ENCODE measurements at places on chromosomes 2 and 18.
A peak's percentile ranks its signal among the peaks of the same experiment; 100 is the strongest.

GRCh38 chr2:148978026-148978685 lies 60.3 kb upstream of the LYPD6B start:
- no peak for DNase-seq

- no peak for DNase-seq
These were observed 13.7 kb upstream of the DAPL1 start for GRCh38 chr2:158781353-158781961.

DNA sequence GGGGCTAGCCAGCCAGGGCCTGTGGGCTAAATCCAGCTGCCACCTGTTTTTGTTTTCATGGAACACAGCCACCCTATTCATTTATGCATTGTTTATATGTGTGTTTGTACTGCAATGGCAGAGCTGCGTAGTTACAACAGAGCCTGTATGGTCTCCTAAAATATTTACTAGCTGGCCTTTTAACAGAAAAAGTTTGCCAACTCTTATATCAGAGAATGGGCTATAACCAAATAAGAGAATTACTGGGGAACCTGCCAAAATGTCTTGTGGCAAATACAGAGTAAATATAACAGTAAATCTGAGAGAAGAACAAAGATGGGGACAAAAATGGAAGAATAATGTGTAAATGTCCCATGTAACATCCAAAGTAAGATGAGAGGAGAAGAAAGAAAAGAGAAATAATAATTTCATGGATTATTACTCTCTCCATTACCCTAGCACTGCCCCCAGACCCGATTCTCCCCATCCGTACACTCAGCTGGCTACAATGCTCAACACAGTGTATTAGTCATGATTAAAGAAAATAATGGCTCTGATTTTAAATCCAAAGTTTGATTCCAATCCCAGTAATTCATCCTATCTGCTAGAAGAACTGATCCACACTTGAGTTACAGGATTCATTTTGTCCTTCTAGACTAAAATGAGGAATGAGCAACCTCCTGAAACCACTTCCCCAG lies 249.3 kb downstream of the LRATD1 start:
- DNase-seq = no peak

- no peak for DNase-seq
These were observed 42.6 kb downstream of the GLI2 start for GRCh38 chr2:120778244-120778643.

GRCh38 chr2:233049194-233049761 lies 10.9 kb upstream of the INPP5D start:
- DNase-seq = peak; percentile 42

DNA sequence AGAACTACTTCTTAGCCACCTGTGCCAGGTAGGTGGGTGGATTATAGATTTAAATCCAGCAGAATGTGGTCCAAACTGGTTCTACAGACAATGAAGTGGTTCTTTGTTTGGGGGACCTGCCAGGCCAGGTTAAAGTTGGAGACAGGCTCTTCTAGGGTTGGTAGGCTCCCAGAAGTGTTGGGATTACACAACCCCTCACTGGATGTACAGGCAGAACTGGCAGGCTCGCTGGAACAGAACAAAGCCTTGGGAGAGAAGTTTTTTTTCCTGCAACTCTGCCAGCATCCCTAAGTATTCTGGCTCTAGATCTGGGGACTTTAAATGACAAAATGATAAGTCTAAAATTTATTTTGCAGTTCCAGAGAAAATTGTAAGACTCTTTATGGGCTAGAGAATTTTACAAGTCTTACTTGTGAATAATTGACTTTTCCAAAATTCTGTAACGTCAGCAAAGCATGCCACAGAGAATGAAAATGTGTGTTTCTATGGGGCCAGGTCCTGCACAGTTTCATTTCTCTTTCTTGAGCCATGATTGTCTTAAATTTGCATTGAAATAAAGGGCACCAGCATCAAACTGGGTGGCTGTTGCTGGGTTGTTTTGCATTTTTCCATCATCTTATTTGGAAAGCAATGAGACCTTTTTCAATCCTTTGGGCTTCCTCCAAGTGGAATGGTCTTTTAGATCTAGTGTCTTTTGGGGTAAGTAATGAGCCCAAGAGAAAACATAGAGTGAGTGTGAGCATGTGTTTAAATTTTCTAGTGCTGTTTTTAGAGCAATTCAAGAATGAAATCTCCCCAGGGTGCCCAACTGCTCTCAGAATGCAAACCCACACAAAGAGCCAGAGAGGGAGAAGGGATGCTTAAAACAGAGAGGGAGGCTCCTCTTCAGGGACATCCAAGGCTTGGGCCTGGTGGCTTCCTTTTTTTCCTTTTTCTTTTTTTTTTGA lies 32.4 kb upstream of the ATL2 start:
- DNase-seq = no peak

DNA sequence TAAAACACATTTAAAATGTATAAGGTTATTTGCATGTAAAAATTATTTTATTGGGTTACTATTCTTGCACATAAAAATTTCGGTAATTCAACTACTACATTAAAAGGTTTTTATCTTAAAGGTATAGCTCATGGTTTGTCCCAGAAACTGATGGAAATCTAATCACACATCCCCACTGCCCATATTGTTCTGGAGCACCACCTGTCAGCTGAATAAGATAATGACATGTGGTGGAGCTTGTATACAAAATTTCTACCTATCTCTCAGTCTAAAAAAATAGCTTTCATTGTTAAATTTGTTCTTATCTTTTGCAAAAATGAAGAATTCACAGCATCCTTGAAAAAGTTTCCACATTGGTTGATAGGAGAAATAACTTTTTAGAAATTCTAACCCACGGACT lies 18.3 kb downstream of the ERBB4 start:
- no peak for DNase-seq

DNA sequence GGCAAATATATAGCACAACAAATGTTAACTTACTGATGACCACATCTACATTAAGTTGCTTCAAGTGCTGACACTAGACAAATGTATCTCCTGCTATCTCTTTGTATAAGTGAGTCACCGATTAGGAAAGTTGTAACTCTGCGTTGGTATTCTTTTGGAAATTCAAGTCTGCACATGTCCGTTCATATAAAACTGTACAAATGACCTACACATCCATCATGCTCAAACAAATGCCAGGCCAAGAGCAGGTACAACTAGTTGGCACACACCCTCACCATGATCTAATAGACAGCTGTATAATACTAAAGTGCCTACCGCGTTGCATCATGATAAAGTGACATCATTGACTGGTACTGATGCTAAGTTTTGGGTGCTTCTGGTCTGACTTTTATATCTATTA lies 141.1 kb downstream of the RBMS1 start:
- no peak for DNase-seq

DNA sequence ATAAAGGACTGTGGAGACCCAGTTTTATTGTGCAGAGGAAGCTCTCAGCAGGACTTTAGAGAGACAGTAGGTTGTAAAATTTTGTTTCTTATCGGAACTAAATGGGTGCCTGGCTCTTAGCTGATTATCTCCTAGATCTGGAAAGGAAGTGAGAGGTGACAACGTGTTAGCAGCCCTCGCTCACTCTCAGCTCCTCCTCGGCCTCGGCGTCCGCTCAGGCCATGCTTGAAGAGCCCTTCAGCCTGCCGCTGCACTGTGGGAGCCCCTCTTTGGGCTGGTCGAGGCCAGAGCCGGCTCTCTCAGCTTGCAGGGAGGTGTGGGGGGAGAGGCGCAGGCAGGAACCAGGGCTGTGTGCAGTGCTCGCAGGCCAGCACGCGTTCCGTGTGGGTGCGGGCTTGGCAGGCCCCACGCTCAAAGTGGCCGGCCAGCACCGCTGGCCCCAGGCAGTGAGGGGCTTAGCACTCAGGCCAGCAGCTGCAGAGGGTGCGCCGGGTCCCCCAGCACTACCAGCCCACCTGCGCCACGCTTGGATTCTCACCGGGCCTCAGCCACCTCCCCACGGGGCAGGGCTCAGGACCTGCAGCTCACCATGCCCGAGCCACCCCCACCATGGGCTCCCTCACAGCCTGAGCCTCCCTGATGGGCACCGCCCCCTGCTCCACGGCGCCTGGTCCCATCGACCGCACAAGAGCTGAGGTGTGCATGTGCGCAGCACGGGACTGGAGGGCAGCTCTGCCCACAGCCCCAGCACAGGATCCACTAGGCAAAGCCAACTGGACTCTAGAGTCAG lies 4.6 kb upstream of the MFF start:
- no peak for DNase-seq

- no peak for DNase-seq
These were observed 47.4 kb upstream of the DSG1 start for GRCh38 chr18:31270578-31270977.

DNA sequence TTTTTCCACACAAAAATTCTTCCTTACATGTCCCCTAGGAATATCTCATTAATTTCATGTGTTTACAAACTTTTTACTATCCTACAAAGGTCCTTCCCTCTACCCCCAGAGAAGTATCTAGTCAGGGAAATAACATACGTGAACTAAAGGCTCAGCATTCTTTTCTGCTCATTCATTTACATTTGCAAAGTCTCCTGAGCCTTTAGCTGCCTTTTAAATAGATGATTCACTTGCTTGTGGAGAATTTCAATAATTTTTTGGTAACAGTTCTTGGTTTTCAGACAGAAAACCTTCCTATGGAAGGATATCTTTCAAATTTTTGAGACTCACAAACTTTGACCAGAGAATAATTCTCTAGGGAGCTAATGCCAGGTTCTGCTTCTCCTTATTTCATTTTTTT lies 81.5 kb upstream of the RMDN2 start:
- no peak for DNase-seq

- DNase-seq = no peak
These were observed 16.1 kb upstream of the XDH start for GRCh38 chr2:31430439-31431165.

- no peak for DNase-seq
These were observed 433.6 kb downstream of the LPIN1 start for GRCh38 chr2:12180031-12180430.

- DNase-seq = no peak
These were observed 31.8 kb upstream of the MTX2 start for GRCh38 chr2:176237456-176237855.

- no peak for DNase-seq
These were observed 134.8 kb downstream of the EIPR1 start for GRCh38 chr2:3242747-3243369.

DNA sequence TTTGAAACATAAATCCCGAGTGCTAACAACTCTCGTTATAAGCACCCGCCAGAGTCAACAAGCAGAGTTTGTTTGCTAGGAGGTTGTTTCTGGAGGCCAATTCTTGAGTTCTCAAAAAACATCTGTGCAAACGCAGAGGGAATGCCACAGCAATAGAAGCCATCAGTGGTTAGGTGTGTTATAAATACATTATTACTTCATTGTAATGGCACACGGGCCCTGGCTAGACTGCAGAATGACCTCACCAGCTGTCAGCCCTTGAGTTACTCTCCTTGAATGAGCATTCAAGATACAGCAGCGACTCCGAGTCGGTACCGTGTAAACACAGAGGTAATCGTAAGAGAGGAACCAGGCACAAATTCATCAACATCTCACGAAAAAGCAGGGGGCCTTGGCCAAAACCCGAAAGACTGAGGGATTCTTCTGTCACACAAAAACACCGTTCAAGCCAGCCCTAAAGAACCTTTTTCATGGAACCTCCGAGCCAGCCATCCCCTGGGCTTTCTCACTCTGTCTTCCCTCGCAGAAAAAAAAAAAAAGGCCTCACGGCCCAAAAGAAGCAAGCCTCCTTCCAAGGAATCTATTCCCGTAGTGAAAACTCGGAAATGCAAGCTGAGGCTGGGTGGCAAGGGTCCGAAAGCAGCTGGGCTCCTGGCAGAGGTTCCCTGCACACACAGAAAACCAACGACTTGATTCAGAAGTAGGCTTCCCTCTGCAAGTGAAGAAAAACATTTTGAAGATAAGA lies 133.7 kb upstream of the MEIS1 start:
- DNase-seq = peak; percentile 62

GRCh38 chr2:64769392-64770044 lies 115.8 kb upstream of the SERTAD2 start:
- no peak for DNase-seq

DNA sequence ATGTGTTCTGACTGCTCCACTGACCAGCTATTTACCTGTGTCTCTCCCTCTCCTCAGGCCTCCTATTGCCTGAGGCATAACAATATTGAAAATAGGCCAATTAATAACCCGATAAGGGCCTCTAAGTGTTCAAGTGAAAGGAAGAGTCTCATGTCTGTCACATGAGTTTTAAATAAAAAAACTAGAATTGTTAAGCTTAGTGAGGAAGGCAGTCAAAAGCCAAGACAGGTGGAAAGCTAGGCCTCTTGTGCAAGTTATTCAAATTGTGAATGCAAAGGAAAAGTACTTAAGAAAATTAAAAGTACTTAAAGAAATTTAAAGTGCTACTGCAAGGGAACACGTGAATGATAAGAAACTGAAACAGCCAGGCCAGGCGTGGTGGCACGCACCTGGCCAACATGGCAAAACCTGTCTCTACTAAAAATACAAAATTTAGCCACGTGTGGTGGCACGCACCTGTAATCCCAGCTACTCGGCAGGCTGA lies 44.9 kb upstream of the TAF4B start:
- DNase-seq = no peak

- peak; percentile 39 for DNase-seq
These were observed 208.7 kb downstream of the CYP26B1 start for GRCh38 chr2:71938659-71939587.

- DNase-seq = no peak
These were observed 148.6 kb upstream of the MAP3K20 start for GRCh38 chr2:172926785-172927640.

- DNase-seq = no peak
These were observed 25.2 kb upstream of the ACVR1 start for GRCh38 chr2:157901325-157901724.

- no peak for DNase-seq
These were observed 58.9 kb upstream of the THUMPD2 start for GRCh38 chr2:39837856-39838453.

GRCh38 chr2:7400628-7401027 lies 483.4 kb downstream of the RNF144A start:
- no peak for DNase-seq

- DNase-seq = no peak
These were observed 23.9 kb downstream of the CALCRL start for GRCh38 chr2:187424146-187424545.

GRCh38 chr2:142885543-142885942 lies 8.1 kb downstream of the KYNU start:
- no peak for DNase-seq

- no peak for DNase-seq
These were observed 1.3 kb downstream of the SPTBN1 start for GRCh38 chr2:54457323-54458023.

DNA sequence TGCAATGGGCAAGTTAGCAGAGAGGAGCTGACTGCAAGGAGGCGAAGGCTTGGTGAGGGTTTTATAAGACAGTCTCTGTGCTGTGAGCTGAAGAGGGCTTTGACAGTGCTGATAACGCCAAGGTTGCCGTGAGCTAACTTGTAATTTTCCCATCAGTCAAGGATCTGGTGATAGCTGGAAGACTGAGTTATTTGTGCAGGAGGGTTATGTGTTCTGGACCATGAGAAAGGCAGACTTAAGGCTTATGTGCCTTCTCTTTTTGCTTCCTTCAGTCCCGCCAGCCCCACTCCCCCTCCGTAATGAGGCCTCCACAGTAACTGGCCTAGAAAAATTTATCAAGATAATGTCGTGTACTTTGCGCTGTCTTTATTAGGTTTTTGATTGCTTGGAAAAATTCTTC lies 94.6 kb downstream of the RTP5 start:
- peak; percentile 26 for DNase-seq
